ENCODE measurements at places on chromosomes 2 and 18. TPM values are rescaled to one million over a fixed set of nuclear protein-coding genes. Genes with fewer than 3 reads are reported as not detected.

The FBLN7 gene
- 0.27 TPM for total RNA-seq

The ANKRD30B gene
- total RNA-seq, result not detected

The NMUR1 gene
- total RNA-seq, result not detected

The ERMN gene
- not detected for total RNA-seq

- DNase-seq, result no peak
Measured at GRCh38 chr18:57194070-57194469, 47.2 kb downstream of the BOD1L2 start.

GRCh38 chr2:112077814-112078213, 22.7 kb downstream of the TMEM87B start:
- no peak for DNase-seq

DNA sequence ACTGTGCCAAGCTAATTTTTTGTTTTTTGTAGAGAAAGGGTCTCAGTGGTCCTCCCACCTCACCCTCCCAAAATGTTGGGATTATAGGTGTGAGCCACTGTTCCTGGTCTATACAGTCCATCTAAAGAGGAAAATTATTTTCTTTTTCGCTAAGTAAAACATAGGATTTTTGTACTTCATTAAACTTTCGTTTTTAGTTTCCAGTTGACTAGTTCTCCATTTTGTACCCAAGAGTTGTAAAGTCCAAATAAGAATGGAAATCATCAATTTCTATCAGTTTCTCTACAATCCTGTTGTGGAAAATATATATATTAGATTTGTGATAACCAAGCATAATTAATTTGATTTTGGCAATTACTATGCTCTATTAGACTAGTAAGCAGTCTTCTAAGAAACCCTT, 156.4 kb downstream of the BABAM2 start:
- no peak for DNase-seq

GRCh38 chr2:19114754-19115231, 243.6 kb downstream of the OSR1 start:
- no peak for DNase-seq

GRCh38 chr2:72562451-72563153, 263.2 kb downstream of the EXOC6B start:
- no peak for DNase-seq

- DNase-seq, result peak; percentile 71
Measured at GRCh38 chr2:167212014-167212648, 323.9 kb downstream of the XIRP2 start.

DNA sequence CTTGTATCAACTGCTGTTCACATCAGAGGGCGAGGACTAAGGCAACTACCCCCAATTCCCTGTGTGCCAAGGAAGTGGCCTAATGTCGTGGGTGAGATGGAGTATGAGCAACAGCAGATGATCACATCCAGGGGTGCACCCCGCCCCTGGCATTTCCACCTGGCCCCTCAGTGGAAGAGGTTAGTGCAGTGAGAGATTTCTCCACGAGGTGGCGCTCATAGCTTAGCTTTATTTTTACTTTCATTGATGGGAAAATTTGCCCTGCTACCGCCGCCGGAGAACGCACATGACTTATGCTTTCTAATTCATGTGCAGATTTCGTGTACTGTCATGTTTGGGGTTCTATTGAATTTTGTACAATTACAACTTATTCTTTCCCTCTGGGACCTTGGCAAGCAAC, 470.6 kb upstream of the MEX3C start:
- peak; percentile 68 for DNase-seq

GRCh38 chr2:224069172-224069571, 30.1 kb upstream of the SERPINE2 start:
- DNase-seq, result no peak

DNA sequence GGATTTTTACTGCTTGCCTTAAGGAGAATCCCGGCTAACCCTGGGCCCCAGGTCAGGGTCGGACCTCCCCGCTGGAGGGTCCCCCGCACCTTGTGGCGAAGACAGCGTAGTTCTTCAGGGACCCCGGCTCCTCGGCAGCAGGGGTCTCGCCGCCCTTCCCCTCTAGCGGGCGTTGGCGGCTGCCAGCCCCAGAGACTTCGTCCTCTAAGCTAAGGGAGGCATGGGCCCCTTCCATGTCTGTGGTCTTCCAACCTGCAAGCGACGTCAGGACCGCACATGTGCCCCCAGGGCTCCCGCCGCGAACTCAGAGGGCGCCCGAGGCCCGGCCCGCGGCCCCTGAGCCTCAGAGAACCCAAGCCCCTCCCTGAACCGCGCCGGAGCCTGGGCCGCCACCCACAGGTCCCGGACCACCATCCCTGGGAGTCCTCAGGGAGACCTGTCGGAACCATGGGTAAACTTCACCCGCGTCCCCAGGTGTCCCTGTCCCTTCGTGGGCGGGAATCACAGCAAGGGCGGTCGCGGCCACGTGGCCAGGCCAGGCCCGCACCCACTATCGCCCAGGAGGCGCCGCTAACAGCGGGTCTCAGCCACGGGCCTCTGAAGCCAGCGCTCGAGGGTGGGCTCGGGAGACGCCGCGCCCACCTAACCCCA, 562 bp downstream of the ANKMY1 start:
- DNase-seq, result no peak

DNA sequence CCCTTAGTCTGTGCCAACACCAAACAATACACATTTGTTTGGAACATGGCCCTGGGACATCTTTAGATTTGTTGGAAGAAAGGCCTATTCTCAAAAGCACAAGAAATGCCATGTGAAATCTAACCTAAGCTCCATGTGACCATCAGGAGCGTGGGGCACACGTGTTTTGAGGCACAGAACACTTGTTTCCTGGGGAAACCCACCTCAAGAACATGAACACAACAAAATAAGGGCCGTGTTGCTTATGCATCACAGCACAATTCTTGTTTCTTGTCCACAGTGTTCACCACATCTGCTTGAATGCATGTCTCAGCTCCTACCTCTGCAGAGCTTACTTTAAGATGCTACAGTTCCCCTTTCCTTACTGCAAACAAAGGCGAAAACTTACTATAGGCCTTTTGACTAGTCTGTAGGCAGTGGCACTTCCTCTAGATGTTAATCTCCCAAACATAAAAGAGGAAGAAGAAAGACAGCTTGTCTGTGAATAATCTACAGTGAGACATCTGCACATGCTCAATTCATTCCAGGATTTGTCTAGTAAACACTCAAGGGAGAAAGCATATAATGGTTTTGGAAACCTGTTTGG, 165.0 kb downstream of the ANKRD44 start:
- no peak for DNase-seq
